ENCODE measurements at places on chromosomes 3 and 15. TPM values are rescaled to one million over a fixed set of nuclear protein-coding genes. Genes with fewer than 3 reads are reported as not detected.

Gene SCAANT1
- total RNA-seq = not detected

Gene IQCH
- 2.3 TPM for total RNA-seq

DNA sequence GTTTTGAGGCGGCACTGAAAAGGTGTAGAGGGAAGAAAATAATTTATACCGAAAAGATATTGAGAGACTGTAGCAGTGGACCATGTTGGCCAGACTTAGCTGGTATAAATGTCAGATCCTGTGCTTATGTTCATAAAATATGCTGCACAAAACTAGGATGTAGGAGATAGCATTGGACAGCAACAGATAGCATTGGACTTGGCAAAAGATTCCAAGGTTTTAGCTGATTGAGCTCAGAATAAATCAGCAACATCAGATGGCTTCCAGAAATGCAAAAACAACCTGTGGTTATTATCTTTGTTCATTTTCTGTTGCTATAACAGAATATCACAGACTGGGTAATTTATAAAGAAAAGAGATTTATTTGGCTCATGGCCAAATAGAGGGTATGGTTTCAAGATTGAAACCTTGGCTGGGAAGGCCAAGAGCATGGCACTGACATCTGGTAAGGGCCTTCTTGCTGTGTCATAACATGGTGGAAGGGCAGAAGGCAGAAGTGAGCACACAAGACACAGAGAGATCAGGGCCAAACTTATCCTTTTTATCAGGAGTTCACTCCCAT is 34.7 kb downstream of the SLC28A1 start:
- H3K27ac ChIP-seq = no peak overlapping the region
- H3K4me3 ChIP-seq = no peak overlapping the region
- peaks cover 60% of the 10 kb centered on the region for H3K4me1 ChIP-seq
- H3K27me3 ChIP-seq = peaks cover 1% of the 10 kb centered on the region
- no peak for DNase-seq

GRCh38 chr3:132730891-132731580 is 8.8 kb upstream of the NPHP3 start:
- peaks cover 6% of the 10 kb centered on the region for H3K4me1 ChIP-seq
- H3K27ac ChIP-seq = no peak overlapping the region
- peaks cover 16% of the 10 kb centered on the region for H3K27me3 ChIP-seq
- DNase-seq = peak; percentile 40

GRCh38 chr3:111366515-111366914 is 175.5 kb upstream of the CD96 start:
- no peak overlapping the region for H3K4me3 ChIP-seq
- no peak overlapping the region for H3K27ac ChIP-seq
- H3K27me3 ChIP-seq = peaks cover 3% of the 10 kb centered on the region
- DNase-seq = no peak
- peaks cover 38% of the 10 kb centered on the region for H3K4me1 ChIP-seq

All from HFFc6 (cell line).